NCI-H460 (cell line): ENCODE measurements at places on chromosomes 2 and 18.

GRCh38 chr2:148048475-148049221, 27.8 kb downstream of the MBD5 start:
- no peak for DNase-seq

- DNase-seq, result no peak
Observed at GRCh38 chr2:12712881-12713280, 3.9 kb upstream of the TRIB2 start.

DNA sequence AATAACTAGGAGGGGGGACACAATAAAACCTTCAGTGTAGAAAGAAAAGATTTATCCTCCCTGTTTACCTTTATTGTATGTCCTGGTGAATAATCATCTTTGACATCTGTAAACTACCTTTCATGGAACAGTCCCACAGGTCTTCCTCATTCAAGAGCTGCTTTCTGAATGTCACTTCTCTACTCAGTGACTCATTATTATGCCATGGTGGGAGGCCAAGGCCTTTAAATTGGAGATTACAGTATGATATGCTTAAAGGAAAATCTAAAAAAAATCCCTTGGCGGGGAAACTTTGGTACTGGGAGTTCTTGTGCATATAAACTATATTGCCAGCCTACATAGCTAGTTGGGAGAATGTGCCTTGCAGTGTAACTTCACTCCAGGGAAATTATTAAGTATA, 713.0 kb downstream of the TDRD15 start:
- no peak for DNase-seq

GRCh38 chr2:45273412-45274249, 264.4 kb upstream of the SIX2 start:
- no peak for DNase-seq

GRCh38 chr18:9859232-9859631, 26.5 kb upstream of the TXNDC2 start:
- no peak for DNase-seq

DNA sequence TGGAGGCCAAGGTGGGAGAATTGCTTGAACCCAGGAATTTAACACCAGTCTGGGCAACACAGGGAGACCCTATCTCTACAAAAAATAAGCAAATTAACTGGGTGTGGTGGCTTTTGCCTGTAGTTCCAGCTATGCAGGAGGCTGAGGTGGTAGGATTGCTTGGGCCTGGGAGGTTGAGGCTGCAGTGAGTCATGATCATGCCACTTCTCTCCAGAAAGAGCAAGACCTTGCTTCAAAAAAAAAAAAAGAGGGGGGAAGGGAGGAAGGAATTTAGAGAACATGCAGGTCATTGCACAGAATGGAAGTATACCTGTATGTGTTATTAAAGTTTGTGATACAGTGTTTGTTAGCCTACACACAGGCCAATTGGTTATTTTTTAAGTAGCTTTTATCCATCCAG, 25.8 kb downstream of the PKP4 start:
- no peak for DNase-seq

DNA sequence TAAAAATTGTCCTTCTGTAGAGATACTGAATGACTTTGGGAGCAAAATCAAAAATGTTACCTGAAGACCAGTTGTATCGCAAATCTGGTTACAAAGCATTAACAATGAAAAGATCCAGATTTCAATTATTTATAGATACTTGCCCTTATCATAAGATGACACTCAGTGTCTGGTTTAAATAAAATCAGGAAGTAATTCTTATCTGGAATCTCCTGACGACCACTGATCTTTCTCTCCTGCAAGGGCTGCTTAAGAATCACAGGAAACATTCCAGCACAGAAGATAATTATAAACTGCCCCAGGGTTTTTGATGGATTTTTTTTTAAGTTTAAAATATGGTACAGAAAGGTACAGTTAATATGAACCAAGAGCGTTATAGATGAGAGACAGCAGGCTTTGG, 205.7 kb downstream of the ALK start:
- no peak for DNase-seq
